ENCODE measurements at places on chromosomes 2 and 18. TPM values are rescaled to one million over a fixed set of nuclear protein-coding genes. Genes with fewer than 3 reads are reported as not detected.

Gene STARD6
- total RNA-seq, result not detected

Gene FAP
- not detected for total RNA-seq

Gene IL1R2
- total RNA-seq, result not detected

Gene CFAP221
- total RNA-seq, result not detected

Gene ANKMY1
- 33.7 TPM for total RNA-seq

Gene CHRND
- total RNA-seq, result not detected

Gene SAG
- total RNA-seq, result 0.34 TPM

Gene OTOS
- not detected for total RNA-seq

Measured in T-helper 2 cell treated with Interferon-gamma antibody and Interleukin-4, amounts not matched to agents 100 ng/mL and 5 ng/mL, for 36 hours (primary cell).